Activated CD4-positive, alpha-beta T cell treated with anti-CD3 and anti-CD28 coated beads for 1 hour (primary cell): ENCODE measurements at places on chromosomes 4 and X.

- no peak for DNase-seq
These were observed 8.4 kb downstream of the CNGA1 start for GRCh38 chr4:48008021-48008596.

- DNase-seq: no peak
These were observed 56.8 kb upstream of the MSANTD1 start for GRCh38 chr4:3192188-3192587.

GRCh38 chr4:168673476-168673875 lies 176.6 kb downstream of the PALLD start:
- DNase-seq: no peak

- no peak for DNase-seq
These were observed 1317.4 kb upstream of the TENM3 start for GRCh38 chr4:180925805-180926204.

GRCh38 chr4:37985730-37986275 lies 25.6 kb downstream of the PTTG2 start:
- DNase-seq: no peak

- no peak for DNase-seq
These were observed 110.7 kb downstream of the CCSER1 start for GRCh38 chr4:90237751-90238530.

DNA sequence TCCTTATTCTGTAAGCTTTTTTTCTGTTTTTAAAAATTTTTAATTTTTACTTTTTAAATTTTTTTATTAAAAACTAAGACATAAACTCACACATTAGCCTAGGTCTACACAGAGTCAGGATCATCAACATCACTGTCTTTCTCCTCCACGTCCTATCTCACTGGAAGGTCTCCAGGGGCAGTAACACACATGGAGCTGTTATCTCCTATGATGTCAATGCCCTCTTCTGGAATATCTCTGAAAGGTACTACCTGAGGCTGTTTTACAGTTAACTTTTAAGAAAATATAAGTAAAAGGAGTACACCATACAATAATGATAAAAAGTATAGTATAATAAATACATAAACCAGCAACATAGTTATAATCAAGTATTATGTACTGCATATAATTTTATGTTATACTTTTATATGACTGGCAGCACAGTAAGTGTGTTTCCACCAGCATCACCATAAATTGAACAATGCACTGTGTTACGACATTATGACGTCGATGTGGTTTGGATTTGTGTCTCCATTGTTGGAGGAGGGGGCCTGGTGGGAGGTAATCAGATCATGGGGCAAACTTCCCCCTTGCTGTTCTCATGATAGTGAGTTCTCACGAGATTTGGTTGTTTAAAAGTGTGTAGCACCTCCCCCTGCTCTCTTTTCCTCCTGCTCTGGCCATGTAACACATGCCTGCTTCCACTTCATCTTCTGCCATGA lies 21.3 kb downstream of the IL15 start:
- DNase-seq: no peak

DNA sequence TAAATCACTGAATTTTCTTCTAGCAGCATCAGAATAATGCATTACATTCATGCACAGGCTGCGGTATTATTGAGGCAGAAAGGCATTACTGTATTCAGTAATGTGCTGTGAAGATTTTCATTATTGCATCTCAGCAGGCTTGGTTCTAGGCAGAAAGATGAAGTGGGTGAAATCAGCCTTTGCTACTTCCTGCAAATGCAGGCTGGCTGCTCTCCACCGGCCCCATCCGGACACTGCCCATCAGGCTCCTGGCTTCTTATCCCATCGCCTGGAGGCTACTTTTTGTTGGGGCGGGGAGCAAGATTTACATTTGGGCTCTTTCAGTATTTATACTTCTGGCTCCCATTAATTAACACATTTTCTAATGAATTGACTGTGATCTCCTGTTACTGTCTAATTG lies 117.8 kb downstream of the FRAS1 start:
- DNase-seq: no peak

DNA sequence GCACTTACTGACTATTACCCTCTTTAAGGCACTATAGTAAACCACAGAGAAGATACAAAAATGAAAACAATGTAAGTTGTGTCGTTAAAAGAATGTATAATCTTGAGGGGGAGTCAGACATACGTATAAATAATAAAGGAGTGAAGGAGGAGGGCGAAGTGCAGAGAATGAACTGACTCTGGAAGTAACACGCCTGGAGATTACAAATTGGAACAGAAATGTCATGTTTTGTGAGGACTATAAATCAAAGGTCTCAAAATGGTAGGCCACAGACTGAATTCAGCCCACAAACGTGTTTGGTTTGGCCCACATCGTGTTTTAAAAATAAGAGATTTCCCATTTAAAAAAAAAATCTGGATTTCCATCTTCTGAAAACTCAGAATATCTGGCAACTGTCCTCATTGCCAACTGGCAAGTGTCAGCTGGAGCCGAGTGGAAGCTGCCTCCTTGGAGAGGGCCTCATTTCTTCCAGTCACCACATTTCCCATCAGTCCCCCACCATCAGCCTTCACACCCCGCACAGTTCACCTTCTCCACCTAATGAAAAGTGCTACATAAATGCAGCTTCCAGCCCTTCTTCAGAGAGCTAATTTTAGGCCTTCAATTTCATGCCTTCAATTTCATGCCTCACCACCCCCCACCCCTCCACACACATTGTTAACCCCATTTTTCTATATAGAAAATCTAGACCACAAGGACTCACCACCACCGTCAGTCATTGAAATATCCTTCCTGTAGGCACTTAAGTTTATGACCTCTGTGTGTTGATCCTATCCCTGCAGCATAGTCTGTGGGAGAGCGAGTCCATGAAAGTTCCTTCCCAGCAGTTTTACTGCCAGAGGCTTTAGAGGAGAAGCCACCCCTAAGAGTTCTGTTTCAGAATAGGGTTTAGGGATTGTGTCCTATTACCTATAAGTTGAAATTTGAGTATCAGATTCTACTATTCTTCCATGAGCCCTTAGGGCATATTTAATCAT lies 32.0 kb upstream of the COL25A1 start:
- DNase-seq: no peak
